Breast epithelium (tissue), 4 donors: ENCODE measurements at places on chromosomes 12 and 14. TPM values are rescaled to one million over a fixed set of nuclear protein-coding genes. Genes with fewer than 3 reads are reported as not detected.
A peak's percentile ranks its signal among the peaks of the same experiment; 100 is the strongest.

DNA sequence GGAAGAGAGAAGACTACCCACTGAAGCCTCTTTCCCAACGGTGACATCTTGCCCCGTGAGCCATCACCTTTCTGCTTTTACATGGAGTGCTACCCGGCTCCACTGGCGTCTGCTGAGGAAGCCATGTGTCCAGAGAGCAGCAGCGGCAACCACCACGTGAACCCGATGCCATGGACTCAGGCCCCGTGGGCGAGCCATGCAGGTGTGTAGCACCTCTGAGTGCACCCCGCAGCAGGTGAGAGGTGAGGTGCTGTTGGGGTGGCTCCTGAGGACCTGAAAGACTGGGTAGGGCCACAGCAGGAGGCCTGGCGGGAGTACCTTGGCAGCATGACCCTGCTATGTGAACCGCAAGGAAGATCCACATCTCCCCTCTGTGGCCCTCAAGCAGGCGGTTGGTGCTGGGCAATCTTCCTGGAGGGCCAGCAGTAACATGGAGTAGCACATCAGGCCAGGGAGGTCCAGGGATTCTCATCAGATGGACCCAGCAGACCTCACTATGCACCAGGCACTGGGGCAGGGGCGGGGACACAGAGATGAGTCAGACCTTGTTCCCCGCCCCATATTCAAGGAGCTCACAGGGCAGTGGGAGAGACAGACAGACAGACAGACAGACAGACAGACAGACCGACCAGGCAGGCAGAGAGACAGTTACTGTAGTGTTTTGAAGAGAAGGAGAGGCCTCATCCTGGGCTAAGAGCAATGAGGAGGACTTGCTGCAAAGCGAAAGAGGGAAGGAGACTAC is 129.6 kb downstream of the PAPOLA start:
- H3K36me3 ChIP-seq, result no peaks in the 10 kb centered on the region
- no peaks in the 10 kb centered on the region for H3K4me1 ChIP-seq
- H3K27me3 ChIP-seq, result peaks cover 10% of the 10 kb centered on the region
- H3K27ac ChIP-seq, result no peak overlapping the region
- H3K4me3 ChIP-seq, result no peak overlapping the region

DNA sequence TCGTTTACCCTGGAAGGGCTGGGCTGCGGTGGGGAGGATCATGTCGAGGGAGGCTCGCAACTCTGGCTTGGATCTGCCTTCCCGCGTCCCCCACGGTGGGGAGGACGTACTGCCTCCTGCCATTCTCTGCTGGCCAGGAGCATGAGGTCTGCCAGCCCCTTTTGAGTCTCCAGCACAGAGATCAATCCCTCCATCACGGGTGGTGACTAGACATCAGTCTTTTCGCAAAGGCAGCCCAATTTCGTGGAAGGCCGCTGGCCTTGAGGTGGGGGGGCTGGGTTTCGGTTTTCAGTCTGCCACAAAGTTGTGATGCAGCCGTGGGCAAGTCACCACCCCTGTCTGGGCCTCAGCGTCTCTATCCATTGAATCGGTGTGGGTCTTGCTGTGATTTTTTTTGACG is 62.2 kb downstream of the PRMT8 start:
- H3K27ac ChIP-seq, result no peak overlapping the region
- peak; percentile 7 for DNase-seq
- H3K4me1 ChIP-seq, result no peaks in the 10 kb centered on the region
- H3K36me3 ChIP-seq, result no peaks in the 10 kb centered on the region

- H3K4me3 ChIP-seq, result no peak overlapping the region
- no peaks in the 10 kb centered on the region for H3K4me1 ChIP-seq
- DNase-seq, result no peak
- H3K27ac ChIP-seq, result no peak overlapping the region
- no peaks in the 10 kb centered on the region for H3K36me3 ChIP-seq
Measured at GRCh38 chr14:76729953-76730505, 31.2 kb upstream of the VASH1 start.

GRCh38 chr12:2489275-2489674 is 305.5 kb upstream of the FKBP4 start:
- no peaks in the 10 kb centered on the region for H3K4me1 ChIP-seq
- no peaks in the 10 kb centered on the region for H3K36me3 ChIP-seq
- H3K27ac ChIP-seq, result no peak overlapping the region
- no peak overlapping the region for H3K4me3 ChIP-seq

DNA sequence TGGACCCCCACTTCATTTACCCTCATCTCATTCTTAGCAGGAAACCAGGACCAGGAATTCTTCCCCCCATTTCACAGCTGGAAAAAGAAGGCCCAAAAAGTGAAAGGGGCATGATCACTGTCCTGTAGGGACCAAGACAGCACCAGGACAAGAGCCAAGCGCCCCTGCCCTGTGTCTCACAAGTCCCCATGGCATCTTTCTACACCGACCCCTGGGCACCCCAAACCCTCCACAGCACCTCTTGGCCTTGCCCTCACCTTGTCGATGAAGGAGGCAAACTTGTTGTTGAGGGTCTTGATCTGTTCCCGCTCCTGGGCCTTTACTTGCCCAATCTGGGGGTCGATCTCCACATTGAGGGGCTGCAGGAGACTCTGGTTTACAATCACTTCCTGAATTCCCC is 710 bp downstream of the KRT76 start:
- H3K27ac ChIP-seq, result no peak overlapping the region
- H3K4me1 ChIP-seq, result no peaks in the 10 kb centered on the region
- no peaks in the 10 kb centered on the region for H3K36me3 ChIP-seq
- no peak for DNase-seq
- no peak overlapping the region for H3K4me3 ChIP-seq

GRCh38 chr14:65203574-65203973 is 101.3 kb upstream of the MAX start:
- H3K4me3 ChIP-seq, result no peak overlapping the region
- H3K27me3 ChIP-seq, result no peaks in the 10 kb centered on the region
- no peaks in the 10 kb centered on the region for H3K36me3 ChIP-seq
- no peaks in the 10 kb centered on the region for H3K4me1 ChIP-seq
- no peak overlapping the region for H3K27ac ChIP-seq

DNA sequence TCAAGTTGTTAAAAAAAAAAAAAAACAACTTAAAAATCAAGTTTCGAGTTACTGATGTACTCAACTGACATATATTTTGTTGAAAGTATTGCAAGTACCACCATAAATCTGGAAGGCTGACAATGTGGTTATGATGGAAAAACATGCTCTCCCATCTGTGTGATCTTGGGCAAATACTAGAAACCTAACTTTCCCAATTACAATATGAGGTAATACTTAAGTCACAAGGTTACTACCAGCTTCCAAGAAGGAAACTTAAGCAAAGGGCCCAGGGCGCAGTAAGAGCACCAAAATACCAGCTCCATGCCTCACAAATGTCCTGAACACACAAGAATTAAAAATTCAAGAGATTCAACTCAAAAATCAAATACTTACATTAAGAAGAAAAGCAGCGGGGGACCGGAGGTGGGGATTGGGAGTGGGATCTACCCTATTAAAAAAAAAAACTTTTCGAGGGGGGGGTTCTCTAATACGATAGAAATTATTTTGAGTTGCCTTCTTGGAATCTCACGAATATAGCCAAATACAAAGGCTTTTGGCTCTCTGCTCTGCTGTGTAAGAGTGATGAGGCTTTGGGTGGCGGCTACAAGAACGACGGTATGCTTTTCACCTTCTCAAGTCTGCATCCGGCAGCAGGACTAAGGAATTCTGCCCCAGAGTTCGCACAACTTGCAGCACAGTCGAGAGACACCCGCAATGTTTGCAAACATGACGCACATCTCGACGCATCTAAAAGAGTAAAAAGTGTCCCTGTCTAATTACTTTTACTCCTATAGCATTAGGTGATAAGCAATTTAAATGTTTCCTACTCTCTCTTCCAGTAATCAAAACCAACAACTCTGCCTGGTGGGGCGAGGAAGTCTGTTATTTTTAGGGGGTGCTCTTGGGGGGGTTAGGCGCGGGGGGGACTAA is 1.1 kb downstream of the SAV1 start:
- no peaks in the 10 kb centered on the region for H3K36me3 ChIP-seq
- peak overlapping the region; percentile 99 for H3K27ac ChIP-seq
- H3K27me3 ChIP-seq, result no peaks in the 10 kb centered on the region

DNA sequence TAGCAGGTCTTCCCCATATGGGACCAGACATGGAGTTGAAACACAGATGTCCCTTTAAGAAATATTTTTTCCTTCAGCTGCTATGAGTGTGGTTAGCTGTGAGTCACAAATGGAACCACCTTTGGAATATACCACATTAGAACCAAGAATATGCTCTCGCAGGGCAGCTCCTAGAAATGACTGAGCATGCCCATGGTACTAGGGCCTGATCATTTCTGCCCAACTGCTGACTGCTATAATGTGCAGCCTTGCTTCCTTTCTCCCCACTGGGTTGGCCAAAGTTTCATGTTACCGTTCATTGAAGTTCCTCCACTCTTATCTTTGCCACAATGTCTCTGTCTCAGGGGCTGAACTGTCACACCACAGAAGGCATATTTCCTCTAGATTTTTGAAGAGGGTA is 1074.6 kb downstream of the FLRT2 start:
- no peak overlapping the region for H3K4me3 ChIP-seq
- H3K4me1 ChIP-seq, result no peaks in the 10 kb centered on the region
- no peaks in the 10 kb centered on the region for H3K36me3 ChIP-seq
- H3K27me3 ChIP-seq, result no peaks in the 10 kb centered on the region
- DNase-seq, result no peak
- H3K27ac ChIP-seq, result no peak overlapping the region

DNA sequence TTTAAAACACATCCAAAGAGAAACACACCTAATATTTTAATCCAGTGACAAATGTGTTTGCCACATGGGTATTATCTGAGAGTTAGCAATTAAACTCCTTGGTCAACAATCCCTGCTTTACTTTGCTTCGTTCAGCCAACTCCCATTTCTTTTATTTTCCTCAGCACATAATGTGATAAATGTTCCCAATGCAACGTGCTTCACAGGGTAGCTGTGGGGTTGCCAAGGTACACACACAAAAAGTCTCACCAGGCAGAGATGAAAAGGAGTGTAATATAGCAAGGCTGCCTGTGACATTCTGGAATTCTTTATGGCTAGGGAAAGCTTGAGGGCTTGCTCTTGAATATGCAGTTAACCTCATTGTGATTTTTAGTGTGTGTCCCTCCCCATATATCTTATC is 208.0 kb upstream of the DIO2 start:
- H3K36me3 ChIP-seq, result no peaks in the 10 kb centered on the region
- no peak overlapping the region for H3K27ac ChIP-seq
- DNase-seq, result no peak
- H3K4me3 ChIP-seq, result no peak overlapping the region
- no peaks in the 10 kb centered on the region for H3K27me3 ChIP-seq
- H3K4me1 ChIP-seq, result no peaks in the 10 kb centered on the region

DNA sequence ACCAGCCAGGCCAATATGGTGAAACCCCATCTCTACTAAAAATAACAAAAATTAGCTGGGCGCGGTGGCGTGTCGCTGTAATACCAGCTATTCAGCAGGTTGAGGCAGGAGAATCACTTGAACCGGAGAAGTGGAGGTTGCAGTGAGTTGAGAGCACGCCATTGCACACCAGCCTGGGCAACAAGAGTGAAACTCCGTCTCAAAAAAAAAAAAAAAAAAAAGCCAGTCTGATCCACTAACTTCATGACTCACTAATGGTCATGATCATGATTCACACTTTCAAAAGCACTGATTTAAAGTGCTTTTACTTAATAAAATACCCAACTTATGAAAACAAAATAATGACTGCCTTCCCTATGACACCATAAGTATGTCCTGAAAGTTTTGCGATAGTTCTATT is 38.4 kb upstream of the CPM start:
- H3K4me3 ChIP-seq, result no peak overlapping the region
- H3K27me3 ChIP-seq, result no peaks in the 10 kb centered on the region

GRCh38 chr12:31740628-31741027 is 11.8 kb upstream of the AMN1 start:
- no peaks in the 10 kb centered on the region for H3K4me1 ChIP-seq
- no peaks in the 10 kb centered on the region for H3K36me3 ChIP-seq
- H3K4me3 ChIP-seq, result no peak overlapping the region
- H3K27me3 ChIP-seq, result no peaks in the 10 kb centered on the region

- no peak for DNase-seq
Measured at GRCh38 chr12:94676922-94677321, 26.6 kb upstream of the TMCC3 start.

GRCh38 chr12:76571256-76571655 is 11.7 kb upstream of the OSBPL8 start:
- no peaks in the 10 kb centered on the region for H3K27me3 ChIP-seq
- H3K4me3 ChIP-seq, result no peak overlapping the region
- no peaks in the 10 kb centered on the region for H3K36me3 ChIP-seq
- no peaks in the 10 kb centered on the region for H3K4me1 ChIP-seq
- no peak overlapping the region for H3K27ac ChIP-seq

- H3K36me3 ChIP-seq, result no peaks in the 10 kb centered on the region
- H3K4me1 ChIP-seq, result peaks cover 4% of the 10 kb centered on the region
- no peaks in the 10 kb centered on the region for H3K27me3 ChIP-seq
- peak; percentile 92 for DNase-seq
- peak overlapping the region; percentile 66 for H3K4me3 ChIP-seq
Measured at GRCh38 chr12:131896080-131896810, 1.8 kb downstream of the ULK1 start.

DNA sequence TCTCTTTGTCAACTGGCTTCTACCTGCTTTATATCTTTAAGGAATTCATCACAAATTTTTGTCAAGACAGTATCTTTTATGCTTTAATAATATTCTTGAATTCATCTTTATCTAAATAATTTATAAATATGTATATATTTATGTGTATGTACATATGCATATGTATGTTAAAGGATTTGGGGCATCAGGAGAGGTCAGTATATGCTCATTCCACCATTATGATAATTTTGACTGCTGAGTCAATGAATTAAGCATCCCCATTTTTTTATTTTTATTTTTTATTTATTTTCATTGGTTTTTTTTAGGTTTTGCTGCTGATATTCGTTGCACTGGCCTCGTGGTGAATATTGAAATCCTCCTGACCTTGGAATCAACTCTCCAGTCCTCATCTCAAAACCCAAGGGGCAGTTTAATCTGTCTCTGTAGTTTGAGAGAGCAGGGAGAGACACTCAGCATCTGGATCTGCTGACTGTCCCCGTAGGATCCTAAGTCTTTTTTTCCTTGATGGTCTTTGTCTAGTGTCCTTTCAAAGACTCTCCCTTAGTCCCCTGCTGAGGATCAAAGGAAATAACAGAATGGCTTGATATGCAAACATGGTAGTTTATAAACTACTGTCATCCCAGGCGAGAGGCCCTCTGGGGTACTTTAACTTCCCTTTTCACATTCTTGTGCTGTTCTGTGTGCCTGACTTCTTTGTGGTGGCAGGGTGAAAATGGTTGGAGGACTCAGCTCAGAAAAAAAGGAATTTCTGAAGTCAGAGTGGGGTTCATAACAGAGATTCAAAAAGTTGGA is 218.7 kb downstream of the DIO2 start:
- no peaks in the 10 kb centered on the region for H3K27me3 ChIP-seq
- no peak for DNase-seq
- no peak overlapping the region for H3K27ac ChIP-seq
- no peaks in the 10 kb centered on the region for H3K36me3 ChIP-seq
- no peaks in the 10 kb centered on the region for H3K4me1 ChIP-seq

Gene KICS2
- 15.7 TPM for total RNA-seq

Gene IFNG-AS1
- total RNA-seq, result not detected

Gene DDN
- total RNA-seq, result under 0.01 TPM

Gene CAPZA3
- total RNA-seq, result 2.0 TPM

Gene INHBE
- not detected for total RNA-seq

Gene KRT75
- not detected for total RNA-seq

Gene CCDC196
- total RNA-seq, result not detected

Gene ANKRD13A
- 66.4 TPM for total RNA-seq

Gene ZNF10
- 35.0 TPM for total RNA-seq

Gene NUP37
- total RNA-seq, result 17.9 TPM

Gene TEX22
- 0.59 TPM for total RNA-seq

Gene PTPRQ
- 8.0 TPM for total RNA-seq

Gene MIPOL1
- 48.8 TPM for total RNA-seq

Gene OAS3
- total RNA-seq, result 15.1 TPM

Gene LYZ
- 57.1 TPM for total RNA-seq

Gene KRT77
- not detected for total RNA-seq
